Non-pigmented ciliary epithelial cell (primary cell): ENCODE measurements at places on chromosomes 12 and 14.

- no peak for DNase-seq
Observed at GRCh38 chr12:108732489-108733229, 1.3 kb upstream of the CORO1C start.

DNA sequence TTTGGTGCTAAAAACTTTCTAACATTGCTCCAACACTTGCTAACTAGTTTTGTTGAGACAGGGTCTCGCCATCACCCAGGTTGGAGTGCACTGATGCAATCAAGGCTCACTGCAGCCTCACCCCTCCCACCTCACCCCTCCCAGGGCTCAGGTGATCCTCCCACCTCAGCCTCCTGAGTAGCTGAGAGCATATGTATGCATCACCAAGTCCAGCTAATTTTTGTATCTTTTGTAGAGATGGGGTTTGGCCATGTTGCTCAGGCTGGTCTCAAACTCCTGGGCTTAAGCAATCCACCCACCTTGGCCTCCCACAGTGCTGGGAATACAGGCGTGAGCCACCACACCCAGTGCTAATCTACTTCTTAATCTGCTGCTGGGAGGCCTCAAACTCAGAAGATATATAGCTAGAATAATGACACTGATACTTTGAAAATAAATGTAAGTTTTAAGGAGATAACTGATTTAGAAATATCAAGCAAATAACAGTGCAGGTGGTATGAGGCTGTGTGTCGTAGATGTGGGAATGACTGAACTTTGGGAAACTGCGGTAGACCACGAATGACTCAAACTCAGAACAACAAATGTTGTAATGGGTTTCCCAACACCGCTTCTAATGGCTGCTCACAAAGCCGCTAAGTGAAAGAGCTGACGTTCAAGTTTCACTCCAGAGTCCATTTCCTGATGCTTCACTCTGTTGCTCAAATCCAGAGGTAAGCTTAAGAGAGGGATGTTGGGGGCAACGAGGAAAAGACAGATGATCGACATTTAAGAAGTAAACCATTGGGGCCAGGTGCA, 10.0 kb downstream of the TMCC3 start:
- peak; percentile 91 for DNase-seq

GRCh38 chr14:85991156-85991555, 461.2 kb downstream of the FLRT2 start:
- DNase-seq = no peak

- DNase-seq = peak; percentile 22
Observed at GRCh38 chr12:79782172-79782900, 91.6 kb upstream of the PAWR start.

DNA sequence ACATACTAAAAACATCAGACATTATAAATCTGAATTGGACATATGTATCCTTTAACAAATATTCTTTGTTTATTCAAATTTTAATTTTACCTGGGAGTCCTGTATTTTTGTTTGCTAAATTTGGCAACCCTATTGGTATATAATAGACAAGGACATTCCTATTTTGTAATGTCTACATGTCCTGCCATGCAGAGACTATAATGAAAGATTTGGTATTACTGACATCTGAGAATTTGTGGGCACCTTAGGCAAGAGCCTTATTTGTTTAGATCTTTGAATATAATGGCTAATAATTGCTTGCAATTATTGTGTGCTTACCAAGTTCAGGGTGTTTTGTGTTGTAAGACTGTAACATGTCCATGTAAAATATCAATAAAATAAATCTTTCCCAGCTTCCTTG, 334.4 kb downstream of the KCNH5 start:
- no peak for DNase-seq
